ENCODE measurements at places on chromosomes 2 and 18.

GRCh38 chr2:96150791-96151594 lies 5.8 kb upstream of the DUSP2 start:
- DNase-seq: no peak

GRCh38 chr2:73839653-73840411 lies 11.1 kb downstream of the STAMBP start:
- no peak for DNase-seq

DNA sequence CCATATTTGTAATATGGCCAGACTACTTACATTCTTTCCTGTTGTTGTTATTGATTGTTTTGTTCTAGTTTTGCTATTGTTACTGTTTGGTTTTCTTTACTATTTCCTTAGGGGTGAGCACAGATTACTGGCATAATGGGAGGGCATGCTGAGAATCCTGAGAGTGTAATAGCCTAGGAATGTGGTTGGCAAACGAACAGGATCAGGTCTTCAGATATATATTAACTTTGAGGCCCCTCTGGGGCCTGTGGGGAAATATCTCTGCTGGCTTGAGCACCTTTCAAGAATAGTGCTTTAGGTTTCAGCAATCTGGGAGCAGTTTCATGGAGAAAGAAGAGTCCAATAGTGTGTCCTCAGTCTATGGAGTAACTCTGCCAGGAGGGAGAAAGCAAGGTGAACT lies 144.4 kb downstream of the THSD7B start:
- DNase-seq: no peak

DNA sequence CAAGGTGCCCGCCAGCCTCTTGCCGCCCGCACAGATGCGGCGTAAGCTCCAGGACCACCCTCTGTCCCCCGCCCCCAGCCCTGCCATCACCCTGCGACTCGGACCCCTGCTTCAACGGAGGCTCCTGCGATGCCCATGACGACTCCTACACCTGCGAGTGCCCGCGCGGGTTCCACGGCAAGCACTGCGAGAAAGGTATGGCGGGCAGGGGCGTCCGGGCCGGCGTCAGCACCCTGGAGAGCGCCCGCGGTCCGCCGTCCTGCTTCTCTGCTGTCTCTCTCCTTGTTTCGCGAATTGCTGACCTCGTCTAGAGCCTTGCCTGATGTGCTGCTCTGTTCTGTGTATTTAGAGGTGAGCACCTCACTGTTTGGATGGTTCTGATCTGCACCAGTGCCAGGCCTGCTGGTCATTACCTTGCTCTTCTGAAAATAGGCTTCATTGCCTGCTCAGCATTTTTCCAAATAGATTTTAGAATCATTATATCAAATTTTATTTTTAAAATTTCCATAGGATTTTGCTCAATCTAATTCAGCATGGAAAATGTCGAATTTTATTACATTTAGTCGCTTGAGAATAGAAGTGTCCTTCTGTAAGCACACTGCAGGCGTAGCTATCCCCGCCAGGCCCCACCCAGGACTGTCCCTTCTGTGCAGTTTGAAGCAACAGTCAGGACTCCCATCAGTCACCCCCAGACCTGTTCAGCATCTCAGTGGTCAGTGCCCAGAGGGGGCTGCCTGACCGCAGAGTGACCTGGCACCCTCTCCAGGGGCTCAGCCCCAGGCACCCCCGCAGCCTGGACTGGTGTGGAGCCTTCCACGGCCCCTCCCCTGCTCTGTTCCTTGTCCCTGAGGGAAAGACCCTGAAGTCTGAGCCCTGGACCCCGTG lies 51.6 kb downstream of the SNED1 start:
- no peak for DNase-seq

DNA sequence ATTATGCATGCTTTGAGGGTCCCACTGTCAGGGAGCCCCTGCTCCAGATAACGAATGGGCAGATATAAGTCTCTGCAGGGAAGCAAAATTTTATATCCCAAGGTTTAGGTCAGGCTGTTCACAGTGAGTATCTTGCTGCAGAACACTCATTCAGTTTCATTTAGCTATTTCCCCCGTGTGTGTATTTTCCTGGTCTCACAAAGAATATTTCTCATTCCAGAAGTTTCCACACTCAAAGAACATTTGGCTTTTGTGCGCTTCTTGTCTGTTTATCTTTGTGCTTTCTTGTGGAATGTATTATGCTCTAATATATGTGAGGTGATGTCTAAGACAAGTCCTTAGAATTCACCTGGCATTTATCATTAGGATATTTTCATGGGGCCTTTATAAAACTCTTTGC lies 140.4 kb upstream of the MMADHC start:
- no peak for DNase-seq

DNA sequence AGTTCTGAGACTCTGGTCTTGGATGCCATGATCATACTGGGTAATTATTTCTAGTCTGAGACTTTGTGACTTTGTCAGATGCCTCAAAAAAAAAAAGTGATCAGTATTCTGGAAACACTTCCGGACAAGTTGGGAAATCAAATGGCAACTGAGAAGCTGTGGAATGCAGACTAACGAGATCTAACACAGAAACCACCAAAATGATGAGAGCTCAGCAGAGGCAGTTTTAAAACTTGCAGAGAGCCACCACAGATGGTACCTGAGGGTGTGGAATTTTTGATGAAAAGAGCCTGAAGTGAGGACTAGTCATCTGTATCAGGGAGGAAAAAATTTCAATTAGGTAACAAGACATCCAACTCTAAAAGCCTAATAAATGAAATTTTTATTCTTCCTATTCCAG lies 5.5 kb upstream of the GPR75 start:
- no peak for DNase-seq

DNA sequence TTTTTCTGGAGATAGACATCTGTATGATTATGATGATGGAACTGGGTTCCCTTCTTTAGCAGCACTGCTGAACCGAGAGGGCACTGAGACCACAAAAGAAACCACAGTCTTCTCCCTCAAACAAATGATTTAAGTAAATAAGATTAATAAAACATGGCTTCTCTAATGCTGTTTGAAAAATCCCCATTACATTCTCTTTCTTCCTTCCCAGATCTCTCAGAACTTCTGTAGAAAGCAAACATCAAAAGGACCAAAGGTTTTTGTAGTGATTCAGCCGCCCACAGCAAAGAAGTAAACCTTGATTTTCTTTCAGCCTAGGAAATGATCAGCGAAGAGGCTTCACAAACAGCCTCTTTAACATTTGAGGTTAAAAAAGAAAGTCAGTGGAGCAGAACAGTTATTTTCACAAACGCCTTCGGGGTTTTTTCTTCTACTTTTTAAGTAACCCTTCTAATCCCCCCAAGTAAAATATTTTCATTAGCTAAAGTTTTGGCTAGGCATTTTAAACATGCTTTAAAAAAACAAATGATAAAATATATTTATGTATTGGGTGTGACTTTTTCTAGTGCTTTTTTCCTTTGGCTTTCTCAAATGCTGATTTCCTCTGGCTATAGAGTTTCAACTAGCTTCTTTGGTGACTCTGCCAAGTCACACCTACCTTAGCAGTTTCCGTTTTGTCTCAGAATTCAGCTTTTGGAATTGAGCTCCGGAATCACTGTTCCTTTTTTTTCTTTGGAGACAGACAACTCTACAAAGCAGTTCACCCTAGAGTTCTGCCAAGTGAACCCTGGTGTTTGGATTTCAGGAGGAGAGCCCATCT lies 89.6 kb downstream of the UPP2 start:
- peak; percentile 58 for DNase-seq

GRCh38 chr2:200177971-200178911 lies 128.3 kb upstream of the SPATS2L start:
- DNase-seq: peak; percentile 28

DNA sequence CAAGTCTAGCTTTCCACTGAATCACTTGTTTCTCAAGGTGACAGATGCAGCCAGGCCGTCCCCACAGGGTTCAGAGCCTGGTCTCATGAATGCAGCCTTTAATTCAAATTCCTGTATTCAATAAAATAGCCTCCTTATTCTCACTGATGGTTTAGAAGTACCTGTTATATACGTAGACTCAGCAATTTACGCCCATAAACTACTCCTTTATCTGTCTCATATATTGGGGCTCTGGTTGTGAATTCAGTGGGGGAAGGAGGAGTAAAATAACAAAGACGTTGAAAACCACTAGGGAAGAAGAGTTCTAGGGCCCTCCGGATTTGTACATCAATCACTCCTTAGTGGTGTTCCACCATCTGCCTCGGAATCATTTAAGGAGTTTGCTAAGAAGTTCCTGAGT lies 1.7 kb downstream of the OBSL1 start:
- DNase-seq: no peak

DNA sequence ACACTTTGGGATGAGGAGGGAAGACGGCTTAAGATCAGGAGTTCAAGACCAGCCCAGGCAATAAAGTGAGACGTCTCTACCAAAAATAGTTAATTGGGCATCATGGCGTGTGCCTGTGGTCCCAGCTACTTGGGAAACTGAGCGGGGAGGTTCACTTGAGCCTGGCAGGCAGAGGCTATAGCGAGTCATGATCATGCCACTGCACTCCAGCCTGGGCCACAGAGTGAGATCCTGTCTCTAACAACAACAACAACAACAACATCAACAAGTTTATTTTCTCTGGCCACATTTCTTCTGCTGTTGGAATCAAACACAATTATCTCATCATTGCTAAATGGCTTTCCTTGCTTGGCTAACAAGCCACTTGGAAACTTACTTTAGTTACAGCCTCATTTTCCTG lies 13.4 kb downstream of the NIFK start:
- DNase-seq: no peak

DNA sequence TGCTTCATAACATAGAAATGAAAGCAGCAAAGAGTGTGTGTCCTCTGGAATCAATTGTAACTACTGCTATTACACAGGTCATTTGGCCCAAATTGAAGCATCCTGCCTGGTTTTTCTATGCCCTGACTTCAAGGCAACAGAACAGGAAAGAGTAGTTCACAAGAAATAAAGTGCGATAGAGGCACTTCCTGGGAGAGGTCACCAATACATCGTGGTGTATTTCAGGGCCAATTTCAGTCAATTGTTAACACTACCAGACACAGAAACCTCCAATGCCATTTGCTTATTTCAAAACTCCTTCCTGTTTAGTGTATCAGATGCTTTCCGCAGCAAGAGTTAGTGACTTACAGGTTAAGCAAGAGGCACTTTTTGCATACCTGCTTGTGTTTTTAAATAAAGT lies 292.1 kb downstream of the ETAA1 start:
- no peak for DNase-seq

- DNase-seq: peak; percentile 27
Measured at GRCh38 chr2:202149155-202149762, 76.2 kb downstream of the KIAA2012 start.

DNA sequence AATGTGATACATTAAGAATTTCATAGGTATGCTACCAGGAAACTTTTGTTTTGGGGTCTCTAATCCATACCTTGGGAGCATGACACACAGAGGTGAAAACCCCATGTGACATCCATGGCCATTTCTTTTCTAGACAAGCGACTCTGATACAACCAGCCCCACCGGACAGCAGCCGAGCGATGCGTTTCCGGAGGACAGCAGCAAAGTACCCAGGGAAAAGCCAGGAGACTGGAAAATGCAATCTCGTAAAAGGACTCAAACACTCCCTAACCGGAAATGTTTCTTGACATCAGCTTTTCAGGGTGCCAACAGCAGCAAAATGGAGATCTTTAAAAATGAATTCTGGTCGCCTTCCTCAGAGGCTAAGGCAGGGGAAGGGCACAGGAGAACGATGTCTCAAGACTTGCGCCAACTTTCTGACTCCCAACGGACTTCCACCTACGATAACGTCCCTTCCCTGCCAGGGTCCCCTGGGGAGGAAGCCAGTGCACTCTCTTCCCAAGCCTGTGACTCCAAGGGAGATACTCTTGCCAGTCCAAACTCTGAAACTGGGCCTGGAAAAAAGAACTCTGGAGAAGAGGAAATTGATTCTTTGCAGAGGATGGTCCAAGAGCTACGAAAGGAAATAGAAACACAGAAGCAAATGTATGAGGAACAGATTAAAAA lies 48.9 kb downstream of the BMP10 start:
- no peak for DNase-seq
